ENCODE measurements at places on chromosomes 4 and X.
A peak's percentile ranks its signal among the peaks of the same experiment; 100 is the strongest.

- DNase-seq = no peak
Observed at GRCh38 chrX:19836337-19836736, 51.1 kb downstream of the SH3KBP1 start.

DNA sequence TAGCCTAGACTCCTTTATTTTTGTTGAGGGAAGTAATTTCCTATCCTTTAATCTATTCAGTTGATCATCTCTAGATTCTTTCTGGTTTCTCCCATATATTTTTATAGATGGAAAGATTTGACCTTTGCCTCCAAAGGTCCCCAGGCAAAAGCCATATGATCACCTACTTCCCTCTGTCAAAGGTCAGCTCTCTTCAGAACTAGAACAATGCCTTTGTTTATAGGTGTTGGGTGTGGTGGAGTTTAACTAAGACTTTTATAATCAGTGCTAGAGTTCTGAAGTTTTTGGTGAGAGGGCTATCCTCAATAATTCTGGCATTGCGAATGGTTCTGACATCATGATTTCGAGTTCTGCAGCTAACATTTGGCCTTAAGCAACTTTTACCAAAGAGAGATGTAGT, 19.0 kb upstream of the DCAF8L2 start:
- DNase-seq = no peak

DNA sequence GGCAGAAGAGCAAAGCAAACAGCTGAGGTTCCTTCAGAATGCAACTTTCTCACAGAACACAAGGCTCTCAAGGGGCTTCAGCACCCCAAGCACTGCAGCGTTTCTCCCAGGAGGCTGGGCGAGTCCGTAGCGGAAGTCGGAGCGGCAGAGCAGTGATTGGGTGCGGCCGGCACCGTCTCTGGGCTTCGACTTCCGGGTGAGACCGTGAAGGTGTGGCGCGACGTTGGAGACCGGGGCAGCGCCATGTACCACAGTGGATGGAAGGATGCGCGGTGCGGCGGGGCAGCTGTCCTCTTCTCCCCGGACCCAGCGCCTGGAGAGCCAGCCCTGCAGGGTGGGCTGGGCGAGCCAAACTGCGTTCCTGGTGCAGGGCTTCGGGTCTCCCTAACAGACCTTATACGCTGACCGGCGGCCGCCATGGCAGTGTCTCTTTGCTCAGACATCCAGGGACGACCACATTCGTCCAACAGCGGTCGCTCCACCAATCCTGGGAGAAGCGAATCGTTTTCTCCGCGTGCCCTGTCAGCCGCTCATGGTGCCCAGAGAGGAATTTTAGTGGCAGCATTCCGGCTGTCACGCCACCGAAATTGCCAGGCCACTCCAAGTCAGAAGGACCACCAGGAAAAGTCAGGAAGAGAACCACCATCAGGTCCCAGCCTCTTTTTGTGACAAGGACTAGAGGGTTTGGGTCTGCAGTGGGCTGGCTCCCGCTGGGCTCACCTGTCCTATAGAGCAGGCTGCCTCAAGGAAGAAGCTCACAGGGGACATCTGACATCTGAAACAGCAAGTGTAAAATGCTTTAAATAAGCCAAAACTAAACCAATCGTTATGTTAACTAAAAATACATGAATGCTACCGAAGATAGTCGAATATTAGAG, 20.5 kb downstream of the TRIM61 start:
- DNase-seq = peak; percentile 64

DNA sequence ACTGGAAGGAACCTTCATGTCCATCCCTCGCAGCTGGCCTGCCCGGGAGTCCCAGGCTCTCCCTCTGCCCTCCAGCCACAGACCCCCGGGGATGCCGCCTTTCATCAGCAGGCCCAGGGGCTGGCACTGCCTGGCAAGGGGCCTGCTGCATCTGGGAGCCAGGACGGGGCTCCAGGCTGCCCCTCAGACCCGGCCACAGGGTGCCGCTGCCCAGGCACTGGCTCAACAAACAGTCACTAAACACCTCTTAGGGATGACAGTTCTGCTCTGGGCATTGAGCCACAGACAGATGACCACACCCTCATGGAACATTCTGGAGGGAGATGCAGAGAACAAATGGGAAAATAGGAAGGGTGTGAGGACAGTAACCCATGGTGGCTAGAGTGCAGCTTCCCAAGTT, 109.3 kb downstream of the HMX1 start:
- DNase-seq = no peak

DNA sequence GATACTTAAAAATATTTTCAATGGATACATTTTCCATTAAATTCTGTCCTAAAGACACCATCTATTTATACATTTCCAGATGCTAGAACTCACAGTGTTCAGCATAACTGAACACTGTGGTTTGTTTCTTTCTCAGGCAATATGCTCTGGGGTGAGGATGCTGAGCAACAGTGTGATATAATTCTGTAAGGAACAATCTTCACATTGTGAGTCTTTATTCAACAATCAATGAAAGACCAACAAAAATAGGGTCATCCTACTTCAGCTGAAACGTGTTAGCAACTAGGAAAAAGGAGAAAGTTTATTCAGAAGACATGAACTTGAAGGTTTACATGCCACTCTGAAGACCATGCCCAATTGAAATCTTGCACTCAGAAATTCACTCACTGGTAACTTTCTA, 284.8 kb downstream of the UNC5C start:
- DNase-seq = no peak

DNA sequence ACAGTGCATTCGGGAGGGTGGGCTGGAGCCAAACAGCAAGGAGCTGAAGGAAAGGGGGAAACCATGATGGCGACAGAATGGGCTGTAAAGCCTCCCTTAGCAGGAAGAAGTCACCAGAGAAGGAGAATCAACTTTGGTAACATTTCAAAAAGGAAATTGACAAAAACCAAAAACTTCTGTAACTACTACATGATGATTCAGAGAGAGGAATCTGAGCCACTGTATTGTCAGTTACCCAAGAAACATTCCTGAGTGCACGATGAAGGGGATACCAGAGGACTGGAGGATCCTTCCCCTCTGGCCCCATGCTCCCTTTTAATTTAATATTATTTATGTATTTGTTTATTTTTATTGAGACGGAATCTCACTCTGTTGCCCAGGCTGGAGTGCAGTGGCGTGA, 26.3 kb downstream of the PDHA1 start:
- DNase-seq = no peak

DNA sequence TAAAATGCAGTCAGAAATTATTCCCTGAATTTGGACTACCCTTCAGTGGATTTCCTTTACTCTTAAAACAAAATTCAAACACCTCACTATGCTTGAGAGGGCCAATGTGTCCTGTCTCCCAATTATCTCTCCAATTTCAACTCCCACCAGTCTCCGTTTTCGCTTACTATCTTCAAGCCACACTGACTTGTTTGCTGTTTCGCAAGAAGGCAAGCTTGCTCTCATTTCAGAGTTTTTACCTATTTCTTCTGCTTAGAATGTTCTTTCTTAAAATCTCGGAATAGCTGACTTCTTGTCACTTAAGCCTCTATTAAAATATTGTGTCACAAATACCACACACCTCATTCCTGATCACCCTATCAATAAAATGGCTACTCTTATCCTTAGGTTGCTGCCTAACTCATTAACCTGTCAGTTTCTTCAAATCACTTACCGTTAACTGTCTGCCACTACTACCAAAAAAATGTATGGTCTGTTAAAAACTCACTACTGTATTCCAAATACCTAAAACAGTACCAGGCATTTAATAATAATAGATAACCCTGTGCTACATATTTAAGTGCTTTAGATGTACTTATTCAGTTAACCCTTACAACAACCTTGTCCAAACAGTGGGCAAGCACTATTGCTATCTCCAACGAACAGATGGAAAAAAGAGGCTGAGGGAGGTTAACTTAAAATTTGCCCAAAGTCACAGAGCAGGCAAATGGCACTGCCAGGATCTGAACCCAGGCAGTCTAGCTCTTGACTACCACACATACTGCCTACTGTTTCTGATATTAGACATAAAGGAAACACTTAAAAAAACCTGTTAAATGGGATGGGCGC, 2.9 kb downstream of the UBA6 start:
- no peak for DNase-seq

DNA sequence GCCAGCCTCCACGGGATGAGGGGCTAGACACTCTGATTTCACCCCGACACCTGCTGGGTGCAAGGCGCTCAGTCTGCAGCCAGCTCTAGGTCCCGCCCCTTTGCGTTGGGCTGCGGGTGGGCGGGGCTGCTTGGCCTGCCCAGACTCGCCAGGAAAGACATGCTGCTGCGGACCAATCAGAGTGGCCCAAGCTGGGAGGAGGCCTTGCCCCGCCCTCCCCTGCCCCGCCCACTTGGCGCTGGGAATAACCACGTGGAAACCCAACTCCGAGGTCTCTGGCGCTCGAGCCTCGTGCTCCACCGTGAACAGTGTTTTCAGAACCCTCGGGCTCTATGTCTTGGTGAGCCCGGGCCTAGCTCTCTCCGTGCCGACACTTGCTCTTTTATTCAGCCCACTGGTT, 5.3 kb upstream of the VMA21 start:
- no peak for DNase-seq

- DNase-seq = no peak
Observed at GRCh38 chr4:158181906-158182305, 9.1 kb upstream of the GASK1B start.

DNA sequence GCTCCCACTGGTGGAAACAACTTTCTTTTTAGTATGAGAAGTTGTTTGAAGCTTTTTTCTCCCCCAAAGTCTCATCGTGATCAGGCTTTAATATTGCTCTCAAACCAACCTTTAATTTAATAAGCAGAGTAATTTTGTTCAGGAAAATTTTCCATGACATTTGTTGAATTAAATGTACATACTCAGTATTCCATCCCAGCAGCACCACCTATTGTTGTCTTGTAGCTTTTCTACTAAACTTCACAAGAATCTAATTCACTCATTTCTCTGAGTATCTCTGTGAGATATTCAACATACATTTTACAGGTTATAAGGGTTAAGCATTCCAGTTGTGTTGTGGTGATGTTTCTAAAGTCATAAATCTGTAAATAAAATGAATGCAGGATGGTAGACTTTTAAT, 218.3 kb upstream of the HAND2 start:
- DNase-seq = no peak

DNA sequence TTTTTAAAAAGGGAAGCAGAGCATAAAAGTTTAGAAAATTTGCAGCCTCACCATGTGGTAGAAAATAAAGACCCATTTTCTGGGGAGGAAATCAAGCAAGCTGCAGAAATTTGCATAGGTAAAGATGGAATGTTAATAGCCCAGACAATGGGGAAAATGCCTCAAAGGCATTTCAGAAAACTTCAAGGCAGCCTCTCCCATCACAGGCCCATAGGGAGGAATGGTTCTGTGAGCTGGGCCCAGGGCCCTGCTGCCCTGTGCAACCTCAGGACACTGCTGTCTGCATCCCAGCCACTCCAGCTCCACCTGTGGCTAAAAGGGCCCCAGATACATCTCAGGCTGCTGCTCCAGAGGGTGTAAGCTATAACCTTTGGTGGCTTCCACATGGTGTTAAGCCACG, 137.9 kb downstream of the INPP4B start:
- no peak for DNase-seq

DNA sequence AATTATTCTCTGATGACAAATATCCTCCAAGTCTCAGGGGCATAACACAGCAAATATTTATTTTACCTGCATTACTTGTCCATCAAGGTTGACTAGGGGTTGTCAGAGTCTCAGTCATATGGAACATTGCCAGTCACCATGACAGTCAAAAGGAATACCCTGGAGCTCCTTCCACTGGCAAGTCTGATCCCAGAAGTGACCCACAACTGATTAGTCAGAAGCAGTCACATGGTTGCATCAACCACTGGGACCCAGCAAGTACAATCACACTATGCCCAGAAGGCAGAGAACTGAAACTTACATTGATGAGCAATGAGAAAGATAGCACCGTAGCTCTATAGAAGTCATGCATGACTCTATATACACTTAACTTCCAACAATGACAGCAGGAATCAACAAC, 41.9 kb upstream of the SOD3 start:
- no peak for DNase-seq

- peak; percentile 52 for DNase-seq
Observed at GRCh38 chrX:49053223-49054072, 5.4 kb upstream of the CCDC120 start.

DNA sequence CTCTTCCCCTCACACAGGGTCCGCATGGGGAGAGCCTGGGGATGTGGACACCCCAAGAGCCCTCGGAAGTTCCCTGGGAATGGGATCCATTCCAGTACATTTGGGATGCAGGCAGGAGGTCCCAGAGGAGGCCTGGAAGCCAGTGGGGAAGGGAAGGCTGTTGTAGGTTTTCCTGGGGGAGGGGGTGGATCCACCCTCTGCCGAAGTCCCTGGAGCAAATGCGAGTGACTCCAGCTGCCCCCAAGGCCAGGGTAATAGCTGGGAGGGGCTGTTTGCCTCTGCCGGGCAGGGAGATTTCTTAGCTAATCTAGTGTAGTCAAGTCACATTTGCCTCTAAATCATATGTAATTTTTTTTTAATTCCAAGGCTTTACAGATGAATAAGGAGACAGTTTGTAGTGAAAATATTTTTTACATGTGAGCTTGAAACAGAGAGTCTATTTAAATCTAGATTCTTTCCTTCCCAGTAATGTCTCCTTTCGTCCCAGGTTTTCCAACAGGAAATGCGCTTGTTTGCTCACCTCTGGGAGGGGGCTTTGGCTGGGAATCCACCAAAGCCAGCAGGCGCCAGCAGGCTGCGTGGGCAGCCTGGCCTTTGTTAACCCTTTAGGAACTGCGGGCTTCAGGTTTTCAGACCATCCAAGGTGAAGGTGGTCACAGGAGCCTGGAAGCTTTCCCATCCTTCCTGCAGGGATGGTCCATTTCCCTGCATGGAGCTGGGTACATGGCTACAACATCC, 26.8 kb downstream of the SH3TC1 start:
- DNase-seq = no peak

- no peak for DNase-seq
Observed at GRCh38 chrX:134718105-134718965, 60.1 kb upstream of the PLAC1 start.

DNA sequence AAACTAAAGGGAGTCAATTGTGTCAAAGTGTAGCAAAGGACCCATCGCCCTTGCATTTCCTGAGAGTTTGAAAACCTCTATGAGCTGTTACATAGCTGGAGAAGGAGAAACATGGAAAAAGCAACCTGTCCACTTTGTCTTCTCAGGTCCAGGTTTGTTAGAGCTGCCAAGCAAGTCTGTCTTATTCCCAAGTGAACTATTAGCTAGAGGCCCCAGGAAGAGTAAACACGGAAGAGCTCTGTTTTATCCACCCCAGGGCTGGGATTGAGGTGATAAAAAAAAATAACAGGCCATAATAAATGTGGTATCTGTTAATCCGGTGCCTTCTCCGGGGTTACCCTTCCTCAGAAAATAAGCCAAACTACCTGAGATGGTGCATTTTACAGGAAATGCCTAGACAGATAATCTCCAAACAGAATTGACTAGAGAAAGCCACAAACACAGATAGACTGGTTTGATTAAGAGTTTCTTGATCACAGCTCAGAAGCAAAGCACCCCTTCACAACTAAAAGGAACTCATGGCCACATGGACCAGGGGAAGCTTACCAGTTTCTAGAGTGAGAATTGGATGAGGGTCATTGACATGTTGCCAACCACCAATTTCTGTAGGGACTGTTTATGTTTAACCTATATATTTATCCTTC, 35.9 kb upstream of the RELL1 start:
- no peak for DNase-seq

DNA sequence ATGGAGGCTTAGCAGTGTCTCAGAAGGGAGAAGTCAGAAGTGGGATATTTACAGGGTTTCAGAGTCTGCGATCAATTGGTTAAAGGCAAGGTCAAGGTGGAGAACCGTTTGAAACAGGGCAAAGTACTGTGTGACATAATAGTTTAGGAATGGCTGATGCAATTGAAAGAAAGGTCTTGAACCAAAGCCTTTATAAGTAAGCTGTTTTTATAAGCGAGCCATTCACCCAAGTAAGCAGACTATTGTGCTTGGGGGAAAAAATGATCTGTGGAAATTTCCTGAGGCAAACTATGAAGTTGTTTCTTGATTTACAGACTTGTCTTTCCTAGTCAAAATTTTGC, 327.3 kb downstream of the CAMK2D start:
- no peak for DNase-seq
